ENCODE measurements at places on chromosomes 1 and 21.

DNA sequence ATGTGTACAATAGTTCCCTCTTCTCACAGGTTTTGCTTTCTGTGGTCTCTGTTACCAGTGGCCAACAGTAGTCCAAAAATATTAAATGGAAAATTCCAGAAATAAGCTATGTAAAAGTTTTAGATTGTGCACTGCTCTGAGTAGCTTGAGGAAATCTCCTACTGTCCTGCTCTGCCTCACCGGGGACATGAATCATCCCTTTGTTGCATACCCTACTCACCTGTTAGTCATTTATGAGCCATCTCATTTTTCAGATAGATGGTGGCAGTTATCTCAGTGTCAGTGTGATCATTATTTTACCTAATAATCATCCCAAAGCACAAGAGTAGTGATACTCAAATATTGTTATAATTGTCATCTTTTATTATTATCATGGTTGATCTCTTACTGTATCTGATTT is 688.1 kb downstream of the PLA2G4A start:
- no peak for DNase-seq

DNA sequence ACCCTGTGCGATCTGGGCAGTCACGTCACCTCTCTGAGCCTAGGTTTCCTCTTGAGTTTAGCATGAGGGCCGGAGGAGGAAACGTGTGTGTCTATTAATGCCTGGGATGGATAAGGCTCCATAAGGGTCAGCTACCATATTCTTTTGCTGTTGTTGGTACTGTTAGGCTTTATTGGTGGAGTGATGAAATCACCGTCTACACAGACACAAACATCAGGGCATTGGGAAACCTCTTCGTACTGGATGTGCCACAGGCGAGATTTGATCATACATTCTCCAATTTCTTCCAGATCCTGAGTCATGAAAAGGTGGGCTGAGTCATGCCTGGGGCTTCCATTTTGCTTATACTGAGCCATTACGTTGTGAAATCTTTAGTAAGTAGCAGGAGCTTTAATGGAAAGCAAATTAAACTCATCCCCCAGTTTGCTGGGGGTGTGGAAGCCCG is 24.9 kb upstream of the GRHL3 start:
- no peak for DNase-seq

DNA sequence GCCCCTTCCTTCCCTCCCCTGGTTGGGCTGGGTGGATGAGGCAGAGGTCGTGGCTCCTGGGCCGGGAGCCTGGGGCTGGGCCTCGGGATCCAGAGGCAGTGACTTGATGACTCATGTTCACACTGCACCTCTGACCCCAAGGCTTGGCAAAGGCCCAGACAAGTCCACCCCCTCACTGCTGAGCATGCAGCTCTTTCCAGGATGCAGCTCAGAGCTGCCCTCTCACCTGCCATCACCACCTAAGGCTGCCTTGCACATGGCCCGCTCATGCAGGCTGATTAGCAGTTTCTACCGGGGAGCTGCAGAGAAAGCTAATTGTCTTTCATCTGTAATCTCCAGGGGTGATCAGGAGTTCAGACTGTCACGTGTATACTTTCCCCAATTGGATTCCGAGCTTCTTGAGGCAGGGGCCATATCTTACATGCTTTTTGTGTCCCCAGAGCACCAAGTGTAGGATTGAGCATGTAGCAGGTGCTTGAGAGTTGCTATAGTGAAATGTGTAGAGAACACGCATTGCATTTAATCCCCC is 62.1 kb downstream of the LRRN2 start:
- no peak for DNase-seq

- DNase-seq: no peak
These were observed 14.3 kb downstream of the WDR64 start for GRCh38 chr1:241666419-241666818.

GRCh38 chr1:19734472-19734999 is 65.2 kb downstream of the TMCO4 start:
- DNase-seq: no peak

GRCh38 chr1:199287647-199288046 is 648.8 kb downstream of the PTPRC start:
- no peak for DNase-seq

GRCh38 chr1:232390590-232390989 is 239.3 kb downstream of the SIPA1L2 start:
- DNase-seq: no peak

- no peak for DNase-seq
These were observed 7.5 kb upstream of the FNDC5 start for GRCh38 chr1:32878183-32878582.

GRCh38 chr21:39311164-39311563 is 2.3 kb downstream of the BRWD1 start:
- DNase-seq: no peak

DNA sequence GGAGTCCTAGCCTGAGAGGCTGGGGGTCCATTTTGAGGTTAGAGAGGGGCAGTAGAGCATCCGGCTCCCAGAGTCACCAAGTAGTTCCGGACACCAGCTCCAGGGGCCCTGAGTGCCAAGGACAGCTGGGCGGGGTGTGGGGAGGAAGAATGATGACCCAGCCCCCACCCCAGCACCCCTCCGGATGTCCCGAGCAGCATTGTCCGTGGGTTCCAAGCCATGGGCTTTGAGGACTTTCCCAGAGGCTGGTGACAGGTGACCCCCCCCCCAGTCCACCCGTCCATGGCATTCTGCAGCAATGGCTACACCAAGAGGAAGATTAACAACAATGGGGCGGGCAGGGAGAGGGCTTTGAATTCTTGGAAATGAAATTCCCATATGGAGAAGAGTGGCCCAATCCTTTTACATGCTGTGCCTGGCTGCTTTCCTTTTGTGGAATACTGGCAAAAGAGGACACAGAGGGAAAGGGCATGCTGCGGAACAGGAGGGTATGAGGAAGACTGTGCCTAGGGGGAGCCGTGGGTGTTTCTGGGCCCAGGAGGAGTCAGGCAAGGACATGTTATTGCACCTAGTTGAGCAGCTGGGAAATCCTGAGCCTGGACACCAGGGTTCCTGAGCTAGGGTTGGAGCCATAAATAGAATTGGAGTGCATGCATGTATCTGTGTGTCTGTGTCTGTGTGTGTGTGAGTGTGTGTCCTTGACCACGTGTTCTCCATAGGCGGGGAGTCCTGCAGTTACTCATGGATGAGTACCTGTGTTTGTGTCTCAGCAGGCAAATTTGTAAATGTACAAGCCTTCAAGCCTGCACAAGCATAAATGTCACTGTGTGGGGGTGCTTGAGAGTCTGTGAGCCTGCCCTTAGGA is 956 bp downstream of the ATP1A2 start:
- no peak for DNase-seq

- DNase-seq: no peak
These were observed 39.0 kb upstream of the DSCAM start for GRCh38 chr21:40886006-40886405.

GRCh38 chr1:197868751-197869489 is 33.5 kb upstream of the C1orf53 start:
- no peak for DNase-seq

DNA sequence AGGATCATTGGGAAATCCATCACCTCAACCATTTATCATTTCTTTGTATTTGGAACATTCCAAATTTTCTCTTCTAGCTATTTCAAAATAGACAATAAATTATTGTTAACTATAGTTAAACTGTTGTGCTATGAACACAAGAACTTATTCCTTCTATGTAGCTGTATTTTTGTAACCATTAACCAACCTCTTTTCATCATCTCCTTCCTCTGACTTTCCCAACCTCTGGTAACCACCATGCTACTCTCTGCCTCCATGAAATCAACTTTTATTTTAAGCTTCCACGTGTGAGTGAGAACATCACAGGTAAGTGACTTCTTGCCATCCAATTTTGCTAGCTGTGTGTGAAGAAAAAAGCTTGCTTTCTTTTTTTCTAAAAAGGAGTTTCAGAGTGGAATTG is 418 bp downstream of the IFI44L start:
- DNase-seq: no peak

DNA sequence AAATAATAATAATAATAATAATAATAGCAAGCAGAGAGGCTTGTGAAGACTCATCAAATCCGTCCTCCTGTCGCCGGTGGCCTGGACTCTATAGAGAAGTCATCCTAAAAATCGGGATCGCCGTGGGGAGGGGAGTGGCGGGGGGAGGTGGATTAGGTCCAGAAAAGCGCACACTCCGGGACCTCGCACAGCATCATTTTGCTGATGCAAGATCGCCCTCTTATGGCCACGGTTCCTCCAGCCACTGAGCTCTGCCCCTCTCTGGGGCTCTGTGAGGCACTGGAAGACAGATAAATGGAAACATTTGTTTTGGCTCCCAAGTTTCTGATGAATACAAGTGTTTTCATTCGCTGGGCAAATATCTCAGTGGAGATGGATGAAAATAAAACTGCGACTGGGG is 612.0 kb downstream of the MATN1 start:
- no peak for DNase-seq

- no peak for DNase-seq
These were observed 2.6 kb downstream of the S100A16 start for GRCh38 chr1:153610334-153610733.

GRCh38 chr1:89594096-89594740 is 38.7 kb upstream of the LRRC8C start:
- no peak for DNase-seq

GRCh38 chr1:225318706-225319575 is 108.9 kb downstream of the LBR start:
- no peak for DNase-seq

DNA sequence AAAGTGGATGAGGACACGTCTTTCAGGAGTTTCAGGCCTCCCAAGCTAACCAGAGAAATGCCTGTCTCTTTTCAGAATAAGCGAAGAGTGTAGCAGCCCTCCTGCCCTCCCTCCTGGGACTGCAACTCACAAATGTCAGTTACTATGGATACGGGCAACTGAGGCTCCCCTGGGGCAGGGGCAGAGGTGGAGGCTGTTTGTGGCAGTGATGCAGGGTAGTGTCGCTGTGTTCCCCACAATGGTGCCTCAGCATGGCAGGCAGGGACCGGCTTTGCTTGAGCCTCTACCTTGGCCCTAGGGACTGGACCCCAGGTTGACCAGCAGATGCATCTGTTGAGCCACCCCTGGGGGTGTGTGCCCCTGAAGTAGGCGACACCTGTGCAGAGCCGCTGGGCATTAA is 10.2 kb downstream of the NFASC start:
- DNase-seq: no peak

GRCh38 chr1:195105281-195105680 is 1503.0 kb downstream of the KCNT2 start:
- DNase-seq: no peak

GRCh38 chr1:22872981-22873664 is 99.5 kb downstream of the LACTBL1 start:
- no peak for DNase-seq

GRCh38 chr1:32112806-32113375 is 5.0 kb downstream of the KPNA6 start:
- DNase-seq: no peak

GRCh38 chr1:20327467-20327866 is 36.8 kb downstream of the VWA5B1 start:
- DNase-seq: no peak

DNA sequence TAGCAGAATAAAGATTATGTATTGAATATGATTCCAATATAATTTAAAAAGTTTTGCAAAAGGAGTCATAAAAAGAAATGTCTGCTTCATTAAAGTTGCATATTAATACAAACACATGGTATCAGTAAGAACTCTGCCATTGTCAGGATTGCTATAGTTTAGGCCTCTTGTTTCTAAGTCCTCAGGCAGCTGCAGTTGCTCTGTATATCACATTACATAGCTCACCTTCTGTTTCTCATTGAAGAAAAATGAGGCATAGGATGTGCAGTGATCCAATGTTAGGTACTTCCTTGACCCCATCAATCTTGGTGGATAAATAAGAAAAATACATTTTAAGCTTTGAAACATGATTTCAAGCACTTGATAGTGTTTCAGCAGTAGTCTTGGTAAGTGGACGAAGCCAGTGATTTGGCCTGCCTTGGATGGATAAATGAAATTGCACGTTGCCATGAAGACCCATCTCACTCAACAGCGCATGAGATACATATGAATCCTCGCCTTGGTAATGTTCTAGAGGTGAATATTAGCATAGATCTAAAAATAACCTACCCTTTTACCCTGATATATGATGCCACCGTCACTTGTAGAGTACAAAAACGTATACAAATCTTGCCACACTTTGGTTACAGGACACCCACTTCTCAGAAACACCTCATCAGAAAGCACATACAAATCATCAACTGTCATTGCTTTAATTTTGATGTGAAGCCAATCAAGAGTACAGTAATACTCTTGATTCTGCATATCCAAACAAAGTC is 25.3 kb downstream of the ZFYVE9 start:
- DNase-seq: no peak

GRCh38 chr1:93874025-93874651 is 4.9 kb downstream of the DNTTIP2 start:
- DNase-seq: no peak

DNA sequence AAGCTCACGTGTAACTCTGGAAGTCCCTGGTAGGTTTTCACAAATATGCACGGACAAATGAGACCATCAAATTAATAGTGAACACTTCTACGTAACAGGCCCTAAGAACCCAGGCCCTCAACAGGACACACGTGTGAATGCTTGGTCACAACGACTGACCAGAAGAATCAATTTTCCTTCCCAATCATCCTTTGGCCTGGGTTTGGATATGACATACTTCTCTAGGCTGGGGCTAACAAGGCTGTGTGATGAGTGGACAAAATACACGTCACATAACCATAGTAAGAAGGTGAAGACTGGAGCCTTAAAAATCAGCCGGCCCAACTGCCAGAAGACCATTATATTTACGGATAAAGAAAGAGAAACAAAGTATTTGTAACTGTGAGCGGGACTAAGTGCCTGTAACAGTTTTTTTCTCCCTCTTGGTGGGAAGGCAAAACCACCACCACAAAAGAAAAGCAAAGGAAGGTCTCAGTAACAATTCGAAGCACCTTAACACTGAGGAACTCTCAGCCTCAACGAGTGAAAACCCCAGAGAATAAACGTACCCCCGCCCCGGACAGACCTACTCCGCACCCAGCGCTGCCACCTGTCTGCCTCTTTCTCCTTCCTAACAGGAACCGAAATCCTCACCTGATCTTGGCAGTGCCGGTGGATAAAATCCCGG is 450 bp downstream of the SDE2 start:
- DNase-seq: no peak

GRCh38 chr1:34052565-34052964 is 112.5 kb downstream of the CSMD2 start:
- DNase-seq: no peak

DNA sequence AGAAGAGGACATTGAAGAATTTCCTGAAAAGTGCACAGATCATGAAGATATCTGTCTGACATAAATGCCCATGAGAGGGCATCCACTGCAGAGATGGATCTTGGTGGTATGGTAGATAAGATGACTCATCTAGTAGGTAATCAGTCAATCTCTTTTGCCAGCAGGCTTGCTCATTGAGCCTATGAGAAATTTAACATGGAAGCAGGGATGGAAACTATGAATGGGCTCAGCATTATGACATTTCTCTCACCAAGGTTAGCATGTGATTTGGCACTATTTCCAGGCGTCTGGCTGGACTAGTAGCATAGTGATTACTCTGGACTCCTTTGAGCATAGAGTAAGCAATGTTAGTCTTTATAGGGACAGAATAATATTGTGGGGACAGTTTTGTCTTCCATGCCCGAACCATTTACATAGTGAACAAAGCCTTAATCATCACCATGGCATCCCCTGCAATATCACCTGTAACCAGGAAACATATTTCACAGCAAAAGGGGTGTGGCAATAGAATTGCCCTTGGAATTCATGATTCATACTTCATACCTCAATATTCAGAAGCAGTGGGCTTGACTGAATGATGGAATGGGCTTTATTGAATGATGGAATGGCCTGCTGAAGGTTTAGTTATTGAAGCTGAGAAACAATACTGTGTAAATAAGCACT is 7.3 kb downstream of the OR2C3 start:
- DNase-seq: no peak

Data from stimulated activated CD8-positive, alpha-beta memory T cell treated with anti-CD3 and anti-CD28 coated beads, Interleukin-15, amount 100 ng/mL, for 48 hours (primary cell).